Stimulated activated CD4-positive, alpha-beta T cell treated with anti-CD3 and anti-CD28 coated beads, Interleukin-15, amount 100 ng/mL, for 1 hour (primary cell): ENCODE measurements at places on chromosomes 11 and 22.

DNA sequence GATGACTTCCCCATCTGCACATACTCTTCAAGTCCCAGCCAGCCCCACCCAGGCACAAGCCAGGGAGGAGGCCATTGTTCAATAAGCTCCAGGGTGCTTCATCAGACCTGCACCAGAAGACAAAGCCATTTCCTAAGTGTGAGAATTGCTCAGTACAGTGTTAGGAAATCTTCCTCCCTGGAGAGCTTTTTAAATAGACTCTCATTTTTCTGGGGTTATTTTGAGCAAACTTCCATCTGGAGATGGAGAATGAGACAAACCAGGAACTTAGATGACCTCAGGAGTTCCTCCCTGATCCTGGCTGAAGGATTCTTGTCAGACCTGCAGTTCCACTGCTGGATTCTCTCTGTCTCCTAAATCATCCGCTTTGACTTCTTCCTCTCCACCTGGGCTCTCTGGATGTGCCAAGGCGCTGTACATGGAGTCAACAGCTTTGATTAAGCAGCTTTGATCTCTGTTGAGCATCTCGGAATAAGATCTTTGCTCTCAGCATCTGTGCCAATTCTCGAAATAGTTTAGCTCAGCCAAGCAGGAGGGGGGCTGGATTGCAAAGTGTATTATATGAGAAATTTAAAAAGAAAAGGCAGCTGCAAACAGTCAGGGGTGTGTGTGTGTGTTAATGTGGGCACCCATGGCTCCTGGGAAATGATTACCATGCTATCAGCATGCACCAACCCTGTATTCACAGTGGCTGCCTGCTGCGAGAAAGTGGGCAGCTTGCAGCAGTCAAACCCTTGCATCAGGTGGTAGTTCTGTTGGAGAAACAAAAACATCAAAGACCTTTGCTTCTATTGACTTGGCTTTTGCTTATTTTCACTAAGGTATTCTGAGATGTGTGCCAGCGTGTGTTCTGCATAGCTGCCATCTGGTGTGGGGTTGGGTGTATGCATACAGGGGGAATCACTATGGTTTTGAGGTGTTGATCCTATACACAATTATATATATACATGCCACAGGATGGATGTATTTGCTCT is 70.2 kb upstream of the NAV2 start:
- DNase-seq, result no peak

DNA sequence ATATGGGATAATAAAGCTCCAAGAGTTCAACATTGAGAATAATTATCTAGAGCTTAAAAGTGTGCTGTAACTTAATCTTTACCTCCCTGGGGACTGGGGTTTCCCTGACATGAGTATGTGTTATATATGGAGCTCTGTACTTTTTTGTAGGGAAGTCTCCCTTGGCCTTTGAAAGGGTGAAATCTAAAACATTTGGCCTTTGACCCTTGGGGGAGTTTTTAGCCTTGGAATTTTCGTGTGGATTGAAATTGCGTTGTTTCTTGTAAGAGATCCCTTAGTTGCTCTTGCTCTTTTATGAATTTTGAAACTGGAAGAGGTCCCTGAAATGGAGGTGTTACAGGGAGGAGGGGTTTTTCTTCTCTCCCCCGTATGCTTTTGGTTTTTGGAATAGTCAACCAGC is 450.0 kb downstream of the NELL1 start:
- no peak for DNase-seq

DNA sequence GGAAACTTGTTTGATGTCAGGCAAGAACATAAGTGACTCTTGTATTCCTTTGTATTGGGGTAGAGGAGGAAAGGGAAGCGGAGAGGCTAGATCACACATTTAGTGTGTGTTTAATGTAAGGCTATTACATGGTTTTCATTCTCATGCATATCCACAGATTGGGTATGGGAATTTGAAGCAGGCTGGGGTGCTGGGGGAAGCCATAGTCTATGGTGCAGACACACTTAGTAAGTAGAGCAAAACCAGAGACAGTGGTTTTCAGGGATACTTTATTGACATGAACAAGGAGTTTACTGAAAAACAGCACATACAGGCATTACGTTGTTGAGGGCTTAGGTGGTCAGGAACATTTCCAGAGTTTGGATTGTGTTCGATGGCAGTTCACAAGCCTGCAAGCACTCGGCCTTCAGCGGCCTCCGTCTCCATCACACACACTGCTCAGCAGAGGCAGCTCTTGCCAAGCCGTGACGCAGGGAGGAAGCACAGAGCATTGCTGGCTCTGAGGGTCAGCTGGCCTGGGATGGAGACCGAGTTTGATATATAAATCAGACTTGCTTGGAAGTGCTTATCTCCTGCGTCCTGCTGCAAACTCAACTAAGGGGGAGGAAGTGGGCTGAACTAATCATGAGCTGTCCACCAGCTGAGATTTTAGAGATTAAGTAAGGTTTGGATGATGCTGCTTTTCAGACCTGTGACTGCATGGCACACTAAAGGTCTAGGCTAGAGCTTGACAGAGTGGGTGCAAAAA is 25.3 kb downstream of the SCN3B start:
- no peak for DNase-seq

GRCh38 chr11:66036334-66036710 is 10.0 kb upstream of the CATSPER1 start:
- DNase-seq, result no peak

GRCh38 chr11:105208019-105208418 is 68.5 kb upstream of the CARD18 start:
- DNase-seq, result no peak

- no peak for DNase-seq
Measured at GRCh38 chr11:10208131-10208575, 85.9 kb downstream of the SBF2 start.

DNA sequence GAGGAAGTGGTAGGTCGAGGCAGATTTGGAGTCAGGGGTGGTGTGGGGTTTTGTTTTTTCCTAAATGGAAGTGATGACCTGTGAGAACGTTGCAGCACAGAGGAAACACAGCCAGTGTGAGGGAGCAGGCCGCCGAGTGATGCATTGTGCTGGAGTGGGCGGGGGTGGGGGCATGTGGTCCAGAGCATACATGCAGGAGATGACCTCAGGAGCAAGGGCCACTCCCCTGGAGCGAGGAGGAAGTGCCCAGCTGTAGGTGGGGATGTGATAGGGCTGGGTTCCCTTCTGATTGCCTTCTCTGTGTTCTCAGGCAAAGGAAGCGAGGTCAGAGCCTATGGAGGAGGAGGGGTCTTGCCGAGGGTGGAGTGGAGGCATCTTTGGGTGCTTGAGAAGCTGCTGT is 81.4 kb downstream of the PPP6R3 start:
- DNase-seq, result no peak

DNA sequence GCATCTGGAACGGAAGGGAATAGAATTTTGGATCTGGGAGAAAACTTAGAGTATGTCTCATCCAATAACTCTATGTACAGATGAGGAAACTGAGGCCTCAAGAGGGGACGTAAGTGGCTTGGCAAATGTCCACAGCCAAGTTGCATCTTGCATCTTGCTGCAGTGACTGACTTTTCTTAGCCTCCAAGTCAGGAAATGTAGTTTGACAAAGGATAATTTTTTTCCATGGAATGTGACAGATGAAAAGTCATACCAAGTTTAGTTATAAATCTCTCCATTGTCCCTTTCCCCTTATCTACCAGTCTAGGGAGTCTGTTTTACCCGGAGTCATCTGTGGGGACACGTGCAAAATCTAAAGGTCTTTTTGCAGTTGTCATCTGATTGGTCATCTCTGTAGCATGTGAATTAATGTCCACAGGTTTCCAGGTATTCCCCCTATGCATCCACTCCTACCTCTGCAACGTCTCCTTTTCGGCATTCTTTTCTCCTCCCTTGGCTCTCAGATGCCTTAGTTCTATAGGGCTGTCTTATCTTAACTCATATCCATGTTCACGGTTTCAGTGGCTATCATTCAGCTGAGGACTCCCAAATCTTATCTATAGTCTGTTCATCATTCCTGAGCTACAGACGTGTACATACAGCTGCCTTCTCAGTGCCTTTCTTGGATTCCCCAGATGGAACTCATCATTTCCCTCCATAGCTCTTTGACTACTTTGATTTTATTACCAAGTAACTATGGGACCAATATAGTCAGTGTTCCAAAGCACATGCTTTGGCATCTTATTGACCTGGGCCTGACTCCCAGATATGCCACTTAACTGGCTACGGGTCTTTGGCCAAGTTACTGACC is 139.5 kb upstream of the TIMP3 start:
- no peak for DNase-seq

GRCh38 chr11:36588099-36588498 is 6.2 kb upstream of the IFTAP start:
- DNase-seq, result no peak
